Brain pericyte (primary cell): ENCODE measurements at places on chromosomes 4 and X.

DNA sequence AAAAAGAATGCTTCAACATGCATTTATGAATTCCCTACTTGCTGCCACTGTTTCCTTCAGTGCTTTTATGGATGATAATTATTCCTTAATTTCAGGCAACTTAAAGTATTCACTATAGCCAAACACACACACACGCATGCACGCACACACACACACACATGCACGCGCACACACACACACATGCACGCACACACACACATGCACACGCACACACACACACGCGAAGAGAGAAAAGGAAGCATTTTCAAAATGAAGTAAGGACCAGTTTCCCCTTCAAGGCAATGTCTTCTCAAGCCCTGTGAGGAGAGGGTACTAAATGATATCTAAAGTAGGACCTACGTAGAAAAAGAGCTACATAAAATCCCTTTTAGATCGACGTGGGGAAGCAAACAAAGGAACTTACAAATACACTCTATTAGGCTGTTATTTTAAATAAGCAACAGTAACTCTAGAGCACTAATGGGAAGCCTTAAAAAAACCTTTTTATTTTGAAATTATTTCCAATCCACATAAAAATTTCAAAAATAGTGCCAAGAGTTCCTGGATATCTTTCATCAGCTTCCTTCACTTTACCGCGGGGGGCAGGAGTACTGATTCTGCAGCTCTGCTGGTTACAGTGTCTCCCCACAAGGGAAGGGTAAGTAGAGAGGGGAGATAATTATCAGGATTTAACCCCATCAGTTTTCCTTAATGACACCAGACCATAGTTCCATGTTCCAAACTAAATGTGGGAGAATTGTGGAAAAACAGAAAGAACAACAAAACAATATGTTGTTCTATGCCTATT lies 13.7 kb downstream of the IRF2 start:
- DNase-seq = no peak

DNA sequence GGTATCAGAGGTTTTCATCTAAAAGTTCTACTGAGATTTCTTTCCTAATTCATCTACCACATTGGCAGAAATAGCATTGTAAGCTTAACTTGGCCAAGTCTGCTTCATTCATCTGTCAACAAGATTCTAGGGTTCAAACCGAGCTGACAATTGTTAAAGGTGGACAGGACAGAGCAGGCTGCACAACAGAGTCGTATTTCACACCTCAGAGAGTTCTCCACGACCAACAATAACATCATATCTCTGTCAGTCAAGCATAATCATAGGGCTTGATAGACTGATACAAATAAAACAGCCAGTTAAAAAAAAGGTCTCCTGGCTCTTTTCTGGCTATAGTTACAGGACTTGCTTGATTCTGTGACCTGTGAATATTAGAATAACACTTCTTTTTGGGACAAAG lies 259.2 kb downstream of the COL25A1 start:
- DNase-seq = no peak

DNA sequence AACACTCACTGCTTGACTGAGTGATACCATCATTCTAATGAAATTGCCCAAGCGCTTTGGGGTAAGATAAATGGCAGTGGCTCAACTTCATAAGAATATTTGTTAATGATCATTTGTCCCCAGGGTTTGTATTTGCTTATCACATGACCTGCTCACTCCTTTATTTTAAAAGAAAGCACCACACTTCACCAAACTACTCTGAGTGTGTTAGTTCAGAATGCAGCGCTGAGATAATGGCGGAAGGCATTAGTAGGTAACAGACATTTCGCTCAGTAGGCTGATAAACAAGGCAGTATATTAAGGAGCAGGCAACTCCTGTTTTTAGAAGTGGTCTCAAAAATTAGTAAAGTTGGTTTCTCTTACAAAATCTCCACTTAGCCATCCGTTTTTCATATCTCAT lies 1.6 kb downstream of the SNX25 start:
- DNase-seq = no peak

DNA sequence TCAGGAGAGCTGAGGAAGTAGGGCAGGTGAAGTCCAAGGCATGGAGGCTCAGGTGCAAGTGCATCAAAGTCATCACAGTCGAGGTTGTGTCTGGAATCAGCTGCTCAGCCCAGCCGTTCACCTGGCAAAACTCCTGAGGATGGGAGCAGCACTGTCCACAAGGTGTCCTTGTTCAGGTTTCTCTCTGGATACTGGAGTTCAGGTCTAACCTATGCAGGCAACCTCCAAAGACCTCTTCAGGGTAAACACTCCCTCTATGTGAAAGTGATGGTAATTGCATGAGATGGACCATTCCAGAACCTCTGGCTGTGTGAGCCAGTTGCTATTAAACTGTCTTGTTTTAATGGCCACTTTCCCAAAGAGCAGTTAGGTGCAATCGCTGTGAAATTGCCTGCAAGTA lies 120.2 kb upstream of the PSAPL1 start:
- DNase-seq = no peak

DNA sequence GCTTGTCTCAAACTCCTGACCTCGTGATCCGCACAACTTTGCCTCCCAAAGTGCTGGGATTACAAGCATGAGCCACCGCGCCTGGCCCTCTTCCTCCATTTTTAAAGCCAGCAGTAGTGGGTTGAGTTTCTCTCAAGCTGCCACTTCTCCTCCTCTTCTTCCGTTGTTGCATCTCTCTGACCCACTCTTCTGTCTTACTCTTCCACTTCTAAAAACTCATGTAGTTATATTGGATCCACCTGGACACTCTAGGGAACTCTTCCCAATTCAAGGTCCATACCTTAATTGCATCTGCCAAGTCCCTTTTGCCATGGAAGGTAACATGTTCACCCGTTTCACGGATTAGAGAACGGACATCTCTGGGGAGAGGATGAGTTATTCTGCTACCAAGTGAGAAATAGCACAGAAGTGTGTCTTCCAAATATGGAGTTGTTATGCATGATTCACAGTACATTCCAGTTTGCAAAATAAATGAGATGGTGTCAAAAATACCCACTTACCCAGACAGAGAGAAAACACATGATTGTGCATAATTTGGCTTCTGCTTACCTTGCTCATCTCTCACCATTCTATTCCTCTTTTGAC lies 51.8 kb downstream of the GBA3 start:
- no peak for DNase-seq

GRCh38 chr4:133775881-133776280 lies 425.7 kb downstream of the PABPC4L start:
- no peak for DNase-seq

- no peak for DNase-seq
These were observed 1408.0 kb downstream of the PCDH18 start for GRCh38 chr4:136124251-136124745.

GRCh38 chr4:25523405-25523804 lies 132.2 kb upstream of the SLC34A2 start:
- DNase-seq = no peak
